ENCODE measurements at places on chromosomes 7 and 10.
A peak's percentile ranks its signal among the peaks of the same experiment; 100 is the strongest.

- DNase-seq, result peak; percentile 56
These were observed 1.1 kb upstream of the ARL4A start for GRCh38 chr7:12686234-12686890.

DNA sequence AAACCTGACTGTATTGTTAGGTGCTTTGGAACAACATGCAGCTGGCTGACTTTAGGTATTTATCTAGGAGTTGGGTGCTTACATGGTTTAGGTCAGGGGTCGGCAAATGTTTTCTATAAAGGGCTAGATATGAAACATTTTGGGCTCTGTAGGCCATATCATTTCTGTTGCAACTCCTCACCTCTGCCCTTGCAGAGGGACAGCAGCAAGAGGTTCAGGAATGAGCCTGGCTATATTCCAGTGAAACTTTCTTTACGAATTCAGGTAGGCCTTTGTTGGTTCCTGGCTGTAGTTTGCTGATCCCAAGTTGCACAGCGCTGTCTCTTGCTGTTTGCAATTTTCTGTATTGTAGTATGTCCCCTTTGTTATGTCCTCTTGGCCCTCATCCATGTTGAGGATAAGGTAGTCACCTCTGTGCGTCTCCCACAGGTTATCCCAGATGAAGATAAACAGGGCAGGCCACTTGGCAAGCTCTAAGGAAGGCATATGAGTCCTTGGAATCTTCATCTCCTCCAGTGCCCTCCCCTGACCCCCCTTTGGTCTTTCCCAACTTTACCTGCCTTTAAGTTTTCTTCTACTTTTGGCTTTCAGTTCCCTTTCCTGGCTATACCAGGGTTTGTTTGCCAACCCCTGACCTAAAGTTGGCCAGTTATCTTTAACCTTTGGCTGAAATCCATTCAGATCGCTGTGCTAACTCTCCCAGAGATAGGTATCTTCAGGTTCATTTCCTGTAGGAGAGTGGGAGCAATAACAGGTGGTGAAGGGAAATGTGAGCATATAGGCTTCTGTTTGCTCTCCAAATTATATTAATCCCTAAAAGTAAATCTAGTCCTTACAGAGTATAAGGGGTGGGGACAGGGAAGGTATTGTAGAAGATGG is 36.1 kb downstream of the SGPL1 start:
- DNase-seq, result no peak

DNA sequence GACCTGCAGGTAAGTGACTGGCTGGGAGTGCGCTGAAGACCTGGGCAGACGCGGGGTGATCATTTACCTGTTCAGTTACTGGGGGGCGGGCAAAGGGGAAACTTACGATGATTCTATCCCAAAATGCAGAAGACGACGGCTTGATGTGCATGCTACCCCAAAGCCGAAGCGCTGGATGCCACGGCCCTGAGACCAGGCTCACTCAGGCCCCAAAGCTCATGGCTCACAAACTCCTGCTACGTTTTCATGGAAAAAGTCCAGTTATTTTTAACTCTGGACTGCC is 200.6 kb downstream of the DIP2C start:
- DNase-seq, result no peak

DNA sequence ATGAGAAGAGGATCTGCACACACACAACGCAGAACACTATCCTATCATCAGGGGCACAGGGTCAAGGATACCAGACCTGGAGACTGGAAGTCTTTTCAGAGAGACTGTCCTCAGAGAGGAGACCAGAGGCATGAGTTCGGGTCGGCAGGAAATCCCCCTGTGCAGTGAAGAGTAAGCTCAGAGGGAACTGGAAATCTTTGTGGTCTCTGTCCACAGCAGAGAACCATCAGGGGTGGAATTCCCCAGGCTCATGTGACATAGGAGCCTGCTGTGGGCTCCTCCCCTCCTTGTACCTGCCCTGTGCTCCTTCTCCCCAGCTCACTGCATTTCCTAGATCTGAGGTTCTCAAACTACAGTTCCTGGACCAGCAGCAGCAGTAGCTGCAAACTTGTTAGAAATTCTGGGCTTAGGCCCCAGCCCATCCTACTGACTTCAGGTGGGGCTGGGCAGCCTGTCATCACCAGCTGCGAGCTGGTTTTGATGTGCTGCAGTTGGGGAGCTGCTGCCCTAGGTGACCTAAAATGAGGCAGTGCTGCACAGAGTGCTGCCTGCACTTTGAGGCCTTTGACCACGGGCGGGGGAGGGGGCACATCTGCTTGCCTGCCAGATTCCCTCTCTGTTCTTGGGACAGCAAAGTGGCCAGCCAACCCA is 2.4 kb downstream of the ZMIZ2 start:
- peak; percentile 47 for DNase-seq

GRCh38 chr7:22363756-22364422 is 6.9 kb upstream of the RAPGEF5 start:
- no peak for DNase-seq

GRCh38 chr7:92158660-92159575 is 20.0 kb downstream of the LRRD1 start:
- DNase-seq, result no peak

DNA sequence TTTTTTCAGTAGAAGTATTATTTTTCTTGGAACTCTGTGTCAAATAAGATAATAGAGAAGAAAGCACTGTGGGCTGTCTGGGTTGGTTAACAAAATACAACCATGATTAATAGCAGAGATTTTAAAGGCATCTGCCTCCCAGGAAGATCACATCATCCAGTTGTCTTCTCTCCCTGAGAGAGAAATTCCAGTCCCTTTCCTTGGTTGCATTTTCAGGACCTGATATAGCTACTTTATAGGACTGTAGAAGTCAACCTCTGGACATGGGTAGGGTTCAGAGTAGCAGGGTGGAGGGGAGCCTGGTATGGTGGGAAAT is 309.9 kb upstream of the IGFBP3 start:
- DNase-seq, result no peak

DNA sequence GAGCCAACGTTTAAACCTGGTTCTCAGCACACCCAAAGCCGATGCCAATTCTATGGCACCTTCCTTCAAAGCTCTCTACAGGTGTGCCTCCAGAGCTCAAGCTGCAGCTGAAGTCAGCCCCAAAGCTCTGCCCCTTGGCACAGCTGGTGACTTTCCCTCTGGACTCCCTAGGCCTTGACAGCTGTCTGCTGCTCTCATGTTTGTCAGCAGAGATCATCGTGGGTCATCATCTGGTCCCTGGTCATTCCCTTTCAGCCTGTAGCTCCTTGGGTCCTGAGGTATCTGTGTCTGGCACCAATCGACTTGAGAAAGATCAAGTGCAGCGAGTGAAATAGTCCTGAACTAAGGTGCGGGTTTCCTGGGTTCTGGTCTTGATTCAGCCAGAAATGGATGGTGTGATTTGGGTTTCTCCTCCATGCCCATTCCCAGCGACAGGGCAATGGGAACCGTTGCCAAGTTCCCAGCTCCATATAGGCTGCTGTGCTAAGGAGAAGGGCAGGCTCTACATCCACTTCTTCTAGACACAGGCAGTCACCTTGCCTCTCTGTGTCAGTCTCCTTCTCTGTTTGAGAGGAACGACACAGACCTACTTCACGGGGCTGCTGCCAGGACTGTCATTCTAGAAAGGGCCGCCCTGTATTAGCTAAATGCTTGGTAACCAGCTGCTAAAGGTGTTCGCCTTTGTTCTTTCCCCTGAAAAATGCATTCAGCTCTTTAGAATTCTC is 3.6 kb downstream of the PKD1L1 start:
- DNase-seq, result no peak

- DNase-seq, result no peak
These were observed 2.2 kb downstream of the DNAJC30 start for GRCh38 chr7:73681031-73681430.

GRCh38 chr7:66880053-66880452 is 41.0 kb upstream of the TMEM248 start:
- DNase-seq, result no peak

DNA sequence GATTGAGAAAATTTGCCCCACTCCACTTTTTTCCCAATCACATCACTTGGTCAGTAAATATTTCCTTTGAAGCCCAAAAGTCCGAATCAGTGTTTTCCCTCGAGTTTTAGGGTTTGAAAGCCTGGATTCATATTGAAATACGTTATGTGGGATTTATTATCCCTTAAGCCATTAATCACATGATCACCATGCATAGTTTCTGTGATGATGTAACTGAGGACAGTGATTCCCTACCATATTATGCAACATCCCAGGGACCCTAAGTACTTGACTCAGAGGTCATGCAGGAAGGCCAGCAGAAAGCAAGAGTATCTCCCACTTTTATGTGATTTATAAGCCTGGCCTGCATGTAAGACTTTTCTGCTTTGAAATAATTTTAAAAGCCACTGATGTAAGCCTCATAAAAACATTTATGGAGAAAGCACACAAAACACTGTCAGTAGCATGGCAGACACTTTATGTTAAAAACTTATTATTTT is 630.6 kb upstream of the ZWINT start:
- no peak for DNase-seq

GRCh38 chr10:55786461-55787050 is 574.5 kb downstream of the ZWINT start:
- DNase-seq, result no peak

- DNase-seq, result no peak
These were observed 170.2 kb upstream of the BET1 start for GRCh38 chr7:94174375-94174774.

- DNase-seq, result no peak
These were observed 194.8 kb downstream of the MAD1L1 start for GRCh38 chr7:2037808-2038522.

- DNase-seq, result no peak
These were observed 242.0 kb downstream of the AUTS2 start for GRCh38 chr7:69840248-69840647.

GRCh38 chr10:116833986-116834985 is 15.0 kb upstream of the ENO4 start:
- DNase-seq, result no peak

- peak; percentile 99 for DNase-seq
These were observed 18.6 kb upstream of the ADRB1 start for GRCh38 chr10:114024876-114025610.

DNA sequence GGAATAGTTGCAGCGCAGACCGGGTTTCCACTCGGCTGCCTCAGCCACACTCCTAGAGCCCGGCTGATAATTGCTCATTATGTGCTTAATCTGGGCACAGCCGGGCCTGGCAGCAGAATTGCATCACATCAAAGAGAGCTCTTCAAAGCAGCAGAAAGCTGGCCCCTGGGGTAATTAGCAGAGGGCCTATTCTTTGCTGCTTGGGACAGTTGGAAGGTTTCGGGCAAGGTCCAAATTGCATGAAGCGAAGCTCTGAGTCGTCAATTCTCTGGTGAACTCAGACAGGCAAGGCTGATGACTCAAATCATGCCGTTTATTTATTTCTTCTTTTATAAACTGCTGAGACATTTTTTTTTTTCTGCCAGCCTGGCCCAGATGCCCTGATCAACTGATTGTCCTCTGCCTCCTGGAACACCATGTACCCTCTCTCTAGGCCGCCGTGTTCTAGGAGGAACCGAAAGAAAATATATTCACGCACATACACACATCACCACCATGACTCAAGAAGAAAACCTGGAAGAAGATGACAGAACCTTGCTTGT is 242.2 kb downstream of the RAB11FIP2 start:
- no peak for DNase-seq

DNA sequence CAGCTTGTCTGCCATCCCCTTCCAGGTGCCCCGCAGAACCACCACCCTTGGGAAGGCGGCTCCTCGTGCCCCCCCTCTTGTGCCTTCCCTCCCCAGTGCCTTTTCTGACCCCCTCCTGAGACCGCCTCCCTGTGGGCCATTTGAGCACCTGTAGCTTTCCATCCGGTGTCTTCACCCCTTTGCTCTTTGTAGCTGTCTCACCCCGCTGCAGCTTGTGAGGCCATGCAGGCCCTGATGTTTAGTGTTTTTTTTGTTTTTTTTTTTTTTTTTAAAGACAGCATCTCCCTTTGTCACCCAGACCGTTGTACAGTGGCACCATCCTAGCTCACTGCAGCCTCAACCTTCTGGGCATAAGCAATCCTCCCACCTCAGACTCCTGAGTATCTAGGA is 52.5 kb downstream of the CUX1 start:
- DNase-seq, result no peak

DNA sequence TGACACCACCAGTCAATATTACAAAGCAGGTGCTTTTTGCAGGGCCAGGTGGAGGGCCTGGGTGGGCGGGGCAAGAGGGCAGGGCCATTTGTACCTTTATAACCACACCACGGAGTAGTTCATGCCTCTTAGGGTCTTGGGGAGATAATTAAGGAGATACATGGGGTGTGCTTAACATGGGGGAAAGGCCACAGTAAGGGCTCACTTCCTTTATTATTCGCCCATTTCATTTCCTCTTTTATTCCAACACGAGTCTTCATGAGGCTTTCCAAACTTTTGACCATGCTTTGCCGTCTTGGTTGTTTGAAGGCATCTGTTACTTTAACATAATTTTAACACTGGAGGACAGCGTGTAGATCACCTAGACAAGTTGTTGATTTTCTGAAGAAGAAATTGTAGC is 33.3 kb upstream of the LYZL2 start:
- no peak for DNase-seq

GRCh38 chr10:7857262-7857661 is 39.0 kb downstream of the TAF3 start:
- no peak for DNase-seq

GRCh38 chr7:116806046-116806944 is 56.1 kb upstream of the CAPZA2 start:
- no peak for DNase-seq

- peak; percentile 67 for DNase-seq
These were observed 36.7 kb downstream of the ASNS start for GRCh38 chr7:97835296-97836138.

GRCh38 chr7:105487579-105488571 is 34.2 kb downstream of the PUS7 start:
- DNase-seq, result peak; percentile 42

GRCh38 chr7:17986851-17987250 is 40.8 kb downstream of the PRPS1L1 start:
- no peak for DNase-seq

- no peak for DNase-seq
These were observed 88.7 kb downstream of the ADARB2 start for GRCh38 chr10:1648648-1649047.

GRCh38 chr10:127067542-127068194 is 128.7 kb downstream of the INSYN2A start:
- no peak for DNase-seq

GRCh38 chr10:110619514-110620397 is 24.4 kb upstream of the RBM20 start:
- no peak for DNase-seq

- DNase-seq, result peak; percentile 62
These were observed 4.1 kb downstream of the ERCC6 start for GRCh38 chr10:49534670-49535381.

- DNase-seq, result no peak
These were observed 234.5 kb downstream of the PARD3 start for GRCh38 chr10:34580643-34581042.
